ENCODE measurements at places on chromosomes 1 and 21.

DNA sequence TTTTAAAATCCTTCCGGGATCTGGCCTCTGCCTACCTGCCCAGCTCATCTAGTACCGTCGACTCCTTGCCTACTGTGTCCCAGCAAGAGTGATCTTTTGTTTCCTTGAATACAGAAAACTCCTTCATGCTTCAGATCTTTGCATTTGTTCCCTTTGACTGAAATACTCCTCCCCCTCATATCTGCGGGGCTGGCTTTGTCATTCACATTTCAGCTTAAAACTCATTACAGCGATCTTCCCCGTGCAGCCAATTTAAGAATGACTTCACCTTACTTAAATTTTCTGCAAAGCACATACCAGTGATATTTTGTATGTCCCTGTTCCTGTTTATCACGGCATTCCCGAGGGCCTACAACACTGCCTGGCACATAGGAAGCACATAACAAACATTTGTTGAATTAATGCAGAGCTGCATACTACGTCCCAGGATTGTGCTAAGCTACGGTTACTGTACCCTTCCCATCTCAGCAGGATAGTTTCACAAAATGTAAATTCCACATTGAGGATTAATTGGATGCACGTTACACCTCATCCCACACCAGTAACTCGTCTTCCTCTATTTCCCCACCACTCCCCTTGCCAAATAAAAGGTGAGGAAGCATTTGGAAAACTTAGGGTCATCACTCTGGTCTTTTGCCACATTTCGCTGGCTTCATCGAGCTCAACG lies 837 bp upstream of the DESI2 start:
- no peak for DNase-seq

- no peak for DNase-seq
These were observed 93.9 kb upstream of the KCNA3 start for GRCh38 chr1:110768605-110769004.

- DNase-seq: no peak
These were observed 202.5 kb downstream of the C1orf94 start for GRCh38 chr1:34378968-34379856.

- no peak for DNase-seq
These were observed 639 bp downstream of the NUP133 start for GRCh38 chr1:229507502-229507901.

- DNase-seq: no peak
These were observed 7.6 kb upstream of the HHAT start for GRCh38 chr1:210321131-210321530.

- DNase-seq: no peak
These were observed 64.8 kb upstream of the GALNT2 start for GRCh38 chr1:230002164-230002803.

- no peak for DNase-seq
These were observed 448.5 kb downstream of the NUF2 start for GRCh38 chr1:163770265-163770664.

DNA sequence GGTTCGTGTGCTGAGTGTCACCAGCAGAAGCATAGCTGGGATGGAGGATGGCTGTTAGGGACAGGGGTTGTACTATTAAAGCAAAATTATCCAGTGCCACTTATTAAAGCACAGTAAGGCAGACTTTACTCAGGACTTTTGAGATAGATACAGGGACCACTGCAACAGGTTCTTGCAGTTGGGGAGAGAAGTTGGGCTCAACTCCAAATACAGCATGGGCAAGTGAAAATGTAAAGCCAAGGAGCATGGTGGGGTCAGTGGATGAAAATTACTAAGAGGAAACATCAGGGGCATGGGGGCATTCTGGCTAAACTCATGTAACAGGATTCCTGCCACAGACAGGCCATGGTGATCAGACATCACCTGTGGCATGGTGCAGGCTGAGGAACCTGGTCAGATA lies 15.0 kb upstream of the REN start:
- no peak for DNase-seq

- no peak for DNase-seq
These were observed 95.2 kb downstream of the PBX1 start for GRCh38 chr1:164654200-164654599.

GRCh38 chr1:150149271-150150132 lies at the start of gene PLEKHO1:
PLEKHO1 (plus strand) TSS chr1:150149916; CDS start chr1:150150258, 342 bp downstream.
- DNase-seq: peak; percentile 68

DNA sequence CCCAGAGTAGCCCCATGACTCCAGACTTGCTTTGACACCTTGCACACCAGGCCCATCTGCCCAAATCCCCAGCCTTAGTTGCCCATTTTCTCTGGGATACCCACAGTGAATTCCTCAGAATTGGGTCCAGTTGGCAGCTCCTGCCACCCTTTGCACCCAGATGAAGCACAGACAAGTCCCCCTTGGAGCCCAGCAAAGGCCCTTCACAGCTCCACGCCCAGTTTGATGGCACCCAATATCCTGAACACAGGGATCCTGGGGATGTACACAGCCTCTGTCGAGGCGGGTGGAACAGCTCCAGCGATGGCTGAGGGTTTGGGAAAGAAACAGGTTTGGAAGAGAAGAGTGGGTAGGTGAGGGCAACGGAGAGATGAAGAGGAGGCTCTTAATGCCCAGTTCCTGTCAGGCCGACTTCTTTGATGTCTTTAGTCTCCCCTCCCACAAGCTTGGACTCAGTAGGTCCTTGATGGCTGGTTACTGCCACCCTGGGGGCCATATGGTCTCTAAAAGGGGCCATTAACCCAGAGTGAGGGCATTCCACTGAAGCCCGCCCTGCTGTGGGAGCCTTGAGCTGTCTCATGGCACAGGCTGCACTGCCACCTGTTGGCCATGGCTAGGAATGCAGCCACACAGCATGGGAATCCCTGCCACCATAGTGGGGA lies 21.7 kb downstream of the TMEM53 start:
- peak; percentile 55 for DNase-seq

DNA sequence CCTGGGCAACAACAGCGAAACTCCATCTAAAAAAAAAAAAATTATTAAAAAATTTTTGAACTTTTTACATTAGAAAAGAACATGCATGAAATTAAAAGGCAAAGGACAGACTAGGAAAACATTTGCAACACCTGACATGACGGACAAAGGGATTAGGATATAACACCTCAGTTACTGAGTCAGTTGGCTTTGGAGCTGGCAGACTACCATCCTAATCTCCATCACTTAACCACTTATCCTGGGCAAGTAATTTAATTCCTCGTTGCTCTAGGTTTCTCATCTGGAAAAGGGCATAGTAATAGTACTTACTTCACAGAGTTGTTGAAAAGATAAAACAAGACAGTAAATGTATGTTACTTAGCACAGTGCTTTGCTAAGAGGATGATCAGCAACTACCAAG lies 11.9 kb downstream of the HECTD3 start:
- no peak for DNase-seq

DNA sequence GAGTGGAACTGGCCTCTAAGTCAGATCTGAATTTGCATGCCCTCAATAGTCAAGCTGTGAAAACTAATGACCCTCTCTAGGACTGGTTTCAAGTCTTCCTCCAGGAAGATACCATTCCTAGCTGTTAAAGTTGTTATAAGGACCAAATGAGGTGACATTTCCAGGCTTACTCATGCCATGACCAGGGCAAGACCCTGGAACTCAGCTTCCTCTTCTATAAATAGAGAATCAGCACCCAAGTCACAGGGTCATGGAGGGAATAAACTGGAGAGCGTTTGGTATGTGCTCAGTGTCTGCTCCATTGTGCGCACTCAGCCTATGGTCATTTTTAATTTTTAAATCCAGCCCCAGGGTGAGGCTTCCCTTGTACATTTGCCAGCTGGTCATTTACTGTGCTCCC lies 2.5 kb downstream of the S100A9 start:
- DNase-seq: no peak

- DNase-seq: no peak
These were observed 187.9 kb downstream of the HIVEP3 start for GRCh38 chr1:41730806-41731205.

All from T-helper 1 cell (primary cell).